ENCODE measurements at places on chromosomes 3 and 15.

DNA sequence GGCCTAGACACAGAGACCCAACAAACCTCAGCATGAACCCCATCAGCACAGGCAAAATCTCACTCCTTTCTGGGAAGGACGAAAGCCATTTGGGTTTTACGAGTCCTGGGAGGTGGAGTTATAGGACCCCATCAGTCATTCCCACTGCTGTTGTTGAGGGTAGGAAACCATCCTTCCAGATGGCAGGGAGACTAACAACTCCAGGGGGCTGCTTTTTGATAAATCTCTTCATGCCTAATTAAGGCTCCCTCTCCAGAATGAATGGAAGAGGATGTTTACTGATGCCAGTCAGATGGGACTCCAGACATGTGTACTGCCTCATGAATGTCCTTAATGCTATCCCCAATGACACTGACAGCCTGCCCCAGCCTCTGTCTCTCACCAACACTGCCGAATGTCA is 75.3 kb downstream of the ST8SIA2 start:
- no peak for DNase-seq

DNA sequence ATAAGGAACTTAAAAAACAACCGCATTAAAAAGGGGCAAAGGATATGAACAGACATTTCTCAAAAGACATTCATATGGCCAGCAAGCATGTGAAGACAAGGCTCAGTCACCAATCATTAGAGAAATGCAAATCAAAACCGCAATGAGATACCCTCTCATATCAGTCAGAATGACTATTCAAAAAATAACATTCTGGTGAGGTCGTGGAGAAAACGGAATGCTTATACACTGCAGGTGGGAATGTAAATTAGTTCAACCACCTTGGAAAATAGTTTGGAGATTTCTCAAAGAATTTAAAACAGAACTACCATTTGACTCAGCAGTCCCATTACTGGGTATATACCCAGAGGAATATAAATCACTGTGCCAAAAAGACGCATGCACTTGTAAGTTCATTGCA is 496.6 kb upstream of the SGO1 start:
- no peak for DNase-seq

GRCh38 chr3:37912052-37912733 is 50.5 kb downstream of the CTDSPL start:
- DNase-seq, result no peak

DNA sequence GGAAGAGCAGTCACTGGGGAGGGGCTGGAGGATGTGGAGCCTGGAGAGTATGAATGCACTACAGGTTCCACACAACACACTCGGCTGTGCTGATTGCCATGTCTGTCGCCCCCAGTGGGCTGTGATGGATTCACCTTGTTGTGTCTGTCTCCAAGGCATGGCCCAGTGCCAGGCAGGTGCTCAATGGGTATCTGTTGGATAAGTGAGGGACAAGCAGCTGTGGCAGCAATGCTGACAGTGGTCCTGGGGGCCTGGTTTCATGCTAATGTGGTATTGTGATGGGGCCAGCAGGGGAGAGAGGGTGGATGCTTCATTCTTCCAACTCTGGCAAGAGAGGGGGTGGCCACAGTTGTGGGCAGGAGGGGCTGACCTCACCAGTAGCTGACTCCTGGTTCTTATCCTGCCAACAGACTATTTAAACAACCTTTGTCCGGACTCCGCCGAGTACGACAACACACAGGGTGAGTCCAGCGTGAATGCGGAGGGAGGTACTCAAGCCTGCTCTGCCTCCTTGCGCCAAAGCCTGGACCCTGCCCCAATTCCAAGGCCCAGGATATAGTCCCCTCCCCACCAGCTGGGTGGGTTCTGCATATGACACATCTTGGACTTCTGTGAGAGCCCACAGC is 47.3 kb upstream of the NR2C2 start:
- DNase-seq, result no peak

GRCh38 chr3:150050510-150050909 is 79.8 kb upstream of the PFN2 start:
- no peak for DNase-seq

- peak; percentile 73 for DNase-seq
These were observed at the start of gene FLNB for GRCh38 chr3:58008141-58009025. Gene FLNB (plus strand): TSS chr3:58008422. CDS start chr3:58008565, 143 bp downstream.

- DNase-seq, result no peak
These were observed 96.7 kb downstream of the SV2B start for GRCh38 chr15:91196768-91197167.

GRCh38 chr3:183260167-183260904 is 7.3 kb downstream of the B3GNT5 start:
- no peak for DNase-seq

GRCh38 chr3:123595396-123596180 is 10.7 kb upstream of the HACD2 start:
- DNase-seq, result no peak

GRCh38 chr3:127961963-127962362 is 46.9 kb downstream of the KBTBD12 start:
- no peak for DNase-seq

GRCh38 chr3:14178247-14179113 is at the start of the genes LSM3 and XPC:
Gene LSM3 (plus strand): TSS chr3:14178817. CDS start chr3:14178861, 44 bp downstream.
Gene XPC (minus strand): TSS chr3:14178601. CDS start chr3:14178568, 33 bp downstream.
- peak; percentile 97 for DNase-seq

DNA sequence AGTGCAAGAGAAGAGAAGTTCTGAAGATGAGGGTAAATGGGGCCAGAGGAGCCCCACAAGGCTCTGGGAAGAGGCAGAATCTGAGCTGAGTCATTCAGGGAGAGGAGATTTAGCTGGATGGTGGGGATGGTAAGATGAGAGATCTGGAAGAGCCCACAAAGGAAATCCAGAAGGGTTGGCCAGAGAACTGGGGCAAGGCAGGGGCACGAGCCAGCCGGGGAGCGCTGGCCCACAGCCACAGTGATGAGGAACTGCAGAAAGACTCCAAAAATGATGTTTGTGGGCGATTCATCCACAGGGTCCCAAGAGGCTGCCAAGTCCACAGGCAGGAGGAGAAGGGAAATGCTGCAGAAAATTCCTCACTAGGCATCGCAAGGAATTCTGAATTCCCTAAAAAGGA is 75.9 kb upstream of the ATP2B2 start:
- no peak for DNase-seq

DNA sequence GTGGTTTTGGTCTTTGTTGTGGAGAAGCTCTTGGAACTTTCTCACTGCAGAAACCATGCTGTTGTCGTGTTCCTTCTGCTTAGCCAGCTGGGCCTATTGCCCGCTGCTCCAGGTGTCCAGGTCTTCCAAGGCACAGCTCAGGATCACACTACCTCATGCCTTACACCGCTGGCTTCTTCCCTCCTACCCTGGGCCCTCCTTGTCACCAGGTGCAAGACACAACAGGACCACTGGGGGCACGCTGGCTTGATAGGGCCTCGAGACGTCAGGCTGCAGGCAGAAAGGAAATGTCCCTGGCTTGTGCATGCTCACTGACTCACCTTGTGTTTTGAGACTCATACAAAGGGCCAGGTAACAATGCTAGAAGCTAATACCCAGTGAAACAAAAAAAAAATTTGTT is 32.3 kb downstream of the PAQR9 start:
- no peak for DNase-seq

DNA sequence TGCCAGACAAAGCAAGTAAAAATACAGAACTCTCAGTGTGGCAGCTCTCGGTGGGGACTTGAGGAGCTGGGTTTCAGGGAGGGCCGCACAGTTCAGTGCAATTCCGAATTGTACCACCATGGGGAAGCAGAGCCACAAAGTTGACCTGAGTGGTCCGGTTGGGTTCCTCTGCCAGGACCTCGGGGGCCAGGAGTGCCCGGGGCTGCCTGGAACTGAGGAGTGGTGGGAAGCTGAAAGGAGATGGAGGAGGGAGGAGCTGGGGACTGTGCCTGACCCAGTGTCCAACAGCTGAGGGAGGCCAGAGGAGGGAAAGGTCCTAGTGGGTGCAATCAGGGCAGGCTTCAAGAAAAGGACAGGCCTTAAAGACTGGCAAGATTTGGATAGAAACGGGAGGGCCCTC is 32.2 kb upstream of the TRH start:
- DNase-seq, result no peak

- DNase-seq, result no peak
These were observed 12.2 kb upstream of the C3orf52 start for GRCh38 chr3:112074006-112074405.

DNA sequence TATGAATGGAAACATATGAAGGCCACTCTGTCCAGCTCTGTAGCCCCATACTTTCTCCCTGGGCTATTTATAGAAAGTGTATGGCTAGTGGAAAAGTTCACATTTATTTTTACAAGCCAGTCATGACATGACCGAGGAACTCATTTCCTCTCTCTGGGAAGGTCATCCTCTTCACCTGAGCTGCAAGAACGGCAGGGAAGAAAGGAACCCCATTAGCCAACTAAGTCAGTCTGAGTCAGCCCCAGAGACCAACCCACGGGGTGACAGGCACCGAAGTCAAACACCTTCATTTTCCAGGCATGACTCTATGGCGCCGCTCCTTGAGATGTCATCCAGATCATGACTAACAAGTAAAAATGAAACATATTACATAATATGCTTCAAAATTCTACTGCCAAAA is 4.8 kb downstream of the PAQR9 start:
- DNase-seq, result no peak

DNA sequence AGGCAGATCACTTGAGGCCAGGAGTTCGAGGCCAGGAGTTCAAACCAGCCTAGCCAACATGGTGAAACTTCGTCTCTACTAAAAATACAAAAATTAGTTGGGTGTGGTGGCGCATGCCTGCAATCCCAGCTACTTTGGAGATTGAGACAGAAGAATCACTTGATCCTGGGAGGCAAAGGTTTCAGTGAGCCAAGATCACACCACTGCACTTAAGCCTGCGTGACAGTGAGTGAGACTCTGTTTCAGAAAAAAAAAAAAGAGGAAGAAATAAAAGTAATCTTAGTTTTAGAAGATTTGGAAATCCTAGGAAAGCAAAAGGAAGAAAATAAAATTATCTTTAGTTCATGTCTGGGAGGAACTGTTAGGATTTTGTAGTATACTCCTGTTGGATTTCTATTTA is 77.2 kb downstream of the IL12A start:
- DNase-seq, result no peak

GRCh38 chr3:50336452-50337174 is 4.0 kb downstream of the RASSF1 start:
- DNase-seq, result no peak

DNA sequence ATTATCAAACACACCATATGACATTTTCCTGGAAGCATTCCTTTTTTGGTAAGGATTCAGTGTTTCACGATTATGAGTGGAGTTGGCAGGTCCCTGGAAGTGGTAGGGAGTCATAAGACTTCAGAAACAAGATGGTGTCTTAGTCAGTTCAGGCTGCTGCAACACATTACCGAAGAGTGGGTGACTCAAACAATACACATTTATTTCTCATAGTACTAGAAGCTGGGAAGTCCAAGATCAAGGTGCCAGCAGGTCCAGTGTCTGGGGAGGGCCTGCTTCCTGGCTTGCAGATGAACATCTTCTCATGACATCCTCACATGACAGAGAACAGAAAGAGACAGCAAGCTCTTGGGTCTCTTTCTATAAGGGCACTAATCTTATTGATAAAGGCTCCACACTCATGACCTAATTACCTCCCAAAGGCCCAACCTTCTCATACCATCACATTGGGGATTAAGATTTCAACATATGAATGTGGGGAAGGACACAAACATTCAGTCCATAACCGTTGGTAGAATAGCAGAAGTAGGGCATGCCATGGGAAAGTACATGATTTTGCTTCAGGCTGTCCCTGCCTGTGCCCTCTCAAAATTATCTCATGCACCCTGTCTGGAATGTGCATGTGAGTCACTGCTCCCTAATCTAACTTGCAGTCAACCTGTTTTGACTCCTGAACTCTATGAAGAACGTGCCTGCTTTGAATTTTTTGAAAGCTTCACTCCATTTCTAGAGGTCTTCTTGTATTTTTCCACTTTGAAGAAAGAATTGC is 72.5 kb downstream of the GTPBP8 start:
- DNase-seq, result no peak

DNA sequence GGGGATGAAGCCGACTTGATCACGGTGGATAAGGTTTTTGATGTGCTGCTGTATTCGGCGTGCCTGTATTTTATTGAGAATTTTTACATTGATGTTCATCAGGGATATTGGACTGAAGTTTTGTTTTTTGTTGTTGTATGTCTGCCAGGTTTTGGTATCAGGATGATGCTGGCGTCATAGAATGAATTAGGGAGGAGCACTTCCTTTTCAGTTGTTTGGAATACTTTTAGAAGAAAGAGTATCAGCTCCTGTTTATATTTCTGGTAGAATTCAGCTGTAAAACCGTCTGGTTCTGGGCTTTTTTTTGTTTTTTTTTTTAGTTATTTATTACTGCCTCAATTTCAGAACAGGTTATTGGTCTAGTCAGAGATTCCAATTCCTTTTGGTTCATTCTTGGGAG is 93.7 kb downstream of the SLC25A26 start:
- no peak for DNase-seq

GRCh38 chr15:31266712-31267111 is 59.9 kb upstream of the KLF13 start:
- no peak for DNase-seq

- no peak for DNase-seq
These were observed 84.1 kb downstream of the TP63 start for GRCh38 chr3:189714991-189715961.

- DNase-seq, result peak; percentile 18
These were observed 407.1 kb upstream of the CFAP20DC start for GRCh38 chr3:59456852-59457485.

DNA sequence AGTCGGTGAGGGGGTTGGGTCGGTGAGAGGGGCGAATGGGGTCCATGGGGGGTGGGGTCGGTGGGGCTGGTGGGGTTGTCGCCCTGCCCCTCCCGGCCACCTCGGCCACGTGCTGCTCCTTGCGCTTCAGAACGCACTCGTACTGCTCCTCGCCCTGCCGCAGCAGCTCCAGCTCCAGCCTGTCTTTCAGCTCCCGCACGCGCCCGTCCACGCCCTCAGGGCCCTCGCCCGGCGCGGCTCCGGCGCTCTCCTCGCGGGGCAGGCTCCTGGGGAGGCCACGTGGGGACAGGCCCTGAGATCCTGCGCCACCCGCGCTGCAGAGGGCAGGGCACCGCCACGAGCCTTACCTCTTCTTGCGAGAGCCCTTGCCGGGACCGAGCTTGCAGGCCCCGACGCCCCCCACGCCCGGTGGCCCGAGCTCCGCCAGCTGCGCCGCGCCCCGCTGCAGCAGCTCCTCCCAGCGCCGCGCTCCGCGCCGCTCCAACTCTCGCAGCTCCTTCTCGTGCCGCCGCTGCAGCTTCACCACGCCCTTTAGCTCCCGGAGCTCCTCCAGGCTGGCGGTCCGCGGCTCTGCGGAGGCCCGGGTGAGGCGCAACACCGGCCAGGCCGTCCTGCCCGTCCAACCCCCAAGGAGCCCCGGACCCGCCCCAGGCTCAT is 8.2 kb upstream of the ANKRD63 start:
- no peak for DNase-seq

DNA sequence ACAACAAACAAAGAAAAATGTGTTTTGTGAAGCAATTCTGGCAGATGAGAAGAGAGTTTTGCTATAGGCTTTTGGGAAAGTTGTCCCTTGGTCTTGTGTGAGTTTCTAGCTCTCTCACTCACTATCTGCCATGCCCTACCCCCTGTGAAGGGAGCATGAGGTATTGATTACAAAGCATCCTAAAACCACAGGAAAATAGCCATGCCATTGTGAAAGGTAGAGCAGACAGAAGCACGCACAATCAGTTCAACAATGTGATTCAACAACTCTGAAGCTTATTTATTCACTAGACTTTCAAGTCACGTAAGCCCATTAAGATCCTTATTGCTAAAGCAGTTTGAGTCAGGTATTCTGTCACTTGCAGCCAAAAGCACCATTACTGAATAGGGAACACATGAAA is 6.5 kb upstream of the AQR start:
- no peak for DNase-seq

All from activated T-helper 2 cell treated with anti-CD3 and anti-CD28 coated beads, Interferon-gamma antibody, Interleukin-2, Interleukin-4, amounts not matched to agents 10 μg/mL and 5 μg/mL and 100 μg/mL, durations not matched to agents 14 hours and 24 hours and 36 hours (primary cell).